Hepatocyte (in vitro differentiated cells): ENCODE measurements at places on chromosomes 7 and 10. TPM values are rescaled to one million over a fixed set of nuclear protein-coding genes. Genes with fewer than 3 reads are reported as not detected.

The NSMCE4A gene
- polyA plus RNA-seq, result 44.5 and 51.0 TPM in 2 replicates

The ANKRD61 gene
- 0.33 and 0.81 TPM in 2 replicates for polyA plus RNA-seq

The MAT1A gene
- polyA plus RNA-seq, result 20.1 and 38.3 TPM in 2 replicates

The CTAGE4 gene
- 2.2 and 2.3 TPM in 2 replicates for polyA plus RNA-seq

The TFR2 gene
- 11.1 and 16.8 TPM in 2 replicates for polyA plus RNA-seq

The LGI1 gene
- 0.21 and 0.56 TPM in 2 replicates for polyA plus RNA-seq

The NPTX2 gene
- polyA plus RNA-seq, result 2.2 and 5.5 TPM in 2 replicates

The ACHE gene
- polyA plus RNA-seq, result 16.3 and 18.3 TPM in 2 replicates

The SLC29A3 gene
- 11.3 and 12.0 TPM in 2 replicates for polyA plus RNA-seq

The NKX1-2 gene
- 0.22 and 0.64 TPM in 2 replicates for polyA plus RNA-seq

GRCh38 chr10:35456153-35456720 lies 119.9 kb downstream of the CCNY start:
- no peak for DNase-seq

- no peak for DNase-seq
Measured at GRCh38 chr7:92647011-92647625, 56.9 kb upstream of the FAM133B start.

- DNase-seq, result no peak
Measured at GRCh38 chr7:124652237-124652636, 113.4 kb downstream of the GPR37 start.

GRCh38 chr7:28853834-28854749 lies 104.0 kb downstream of the TRIL start:
- peak; percentile 85 for DNase-seq

GRCh38 chr7:117401293-117402002 lies 25.8 kb downstream of the ASZ1 start:
- DNase-seq, result no peak

DNA sequence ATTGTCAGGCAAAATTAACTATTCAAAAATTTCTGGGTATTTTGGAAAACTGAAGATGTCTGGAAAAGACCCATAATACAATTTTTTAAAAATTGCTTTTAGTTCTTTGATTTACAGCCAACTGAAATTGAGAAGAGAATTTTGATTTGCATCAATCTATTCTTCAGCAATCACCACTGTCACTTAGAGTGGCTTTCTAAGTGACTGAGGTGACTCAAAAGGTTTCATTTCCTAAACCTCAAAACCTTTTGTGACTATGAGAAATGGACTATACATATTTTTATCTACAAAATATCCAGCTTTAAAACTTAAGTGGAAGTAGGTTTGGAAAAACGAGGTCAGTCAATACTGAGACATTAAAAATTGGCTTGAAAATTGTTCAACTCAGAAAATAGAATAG lies 60.0 kb downstream of the ENO4 start:
- no peak for DNase-seq

DNA sequence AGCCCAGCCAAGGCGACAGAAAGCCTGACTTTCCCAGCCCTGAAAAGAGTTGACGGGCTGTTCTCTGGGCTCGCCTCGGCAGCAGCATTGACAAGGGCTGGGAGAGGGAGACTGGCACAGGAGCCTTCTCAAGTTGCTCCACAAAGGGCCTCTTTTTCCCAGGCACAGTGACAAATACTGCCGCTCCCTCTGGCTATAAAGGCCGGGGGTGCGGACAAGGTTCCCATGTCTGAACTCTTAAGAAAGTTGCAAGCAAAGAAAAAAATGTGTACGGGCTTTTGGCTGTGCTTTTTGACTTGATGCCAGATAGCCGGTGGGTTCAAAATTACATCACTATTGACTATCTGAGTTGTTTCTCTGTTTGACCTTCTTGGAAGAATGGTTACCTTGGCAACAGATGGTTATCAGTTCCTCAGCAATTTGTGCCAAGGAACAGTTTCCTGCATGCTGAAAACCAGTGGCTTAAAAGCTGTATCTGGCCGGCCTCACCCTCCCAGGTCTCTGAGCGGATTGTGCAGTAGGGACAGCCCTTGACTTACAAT lies 115.9 kb upstream of the EEPD1 start:
- peak; percentile 83 for DNase-seq

- peak; percentile 59 for DNase-seq
Measured at GRCh38 chr7:19982841-19983835, 209.7 kb upstream of the TMEM196 start.

GRCh38 chr10:67669978-67670377 lies 26.0 kb downstream of the CTNNA3 start:
- DNase-seq, result no peak

DNA sequence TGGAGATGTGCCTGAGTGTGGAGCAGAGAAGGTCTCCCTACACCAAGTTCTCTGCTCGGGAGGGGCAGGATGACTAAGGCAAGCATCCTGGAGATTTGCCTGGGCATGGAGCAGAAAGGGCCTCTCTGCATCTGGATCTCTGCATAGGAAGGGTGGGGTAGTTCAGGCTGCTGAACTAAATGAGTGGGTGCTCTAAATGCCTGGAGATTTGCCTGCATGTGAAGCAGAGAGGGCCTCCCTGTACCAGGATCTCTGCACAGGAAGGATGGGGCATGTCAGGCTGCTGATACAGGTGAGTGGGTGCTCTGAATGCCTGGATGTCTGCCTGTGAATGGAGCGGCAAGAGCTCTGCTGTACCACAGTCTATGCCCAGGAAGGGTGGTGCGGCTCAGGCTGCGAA lies 680.7 kb downstream of the SUGCT start:
- no peak for DNase-seq

DNA sequence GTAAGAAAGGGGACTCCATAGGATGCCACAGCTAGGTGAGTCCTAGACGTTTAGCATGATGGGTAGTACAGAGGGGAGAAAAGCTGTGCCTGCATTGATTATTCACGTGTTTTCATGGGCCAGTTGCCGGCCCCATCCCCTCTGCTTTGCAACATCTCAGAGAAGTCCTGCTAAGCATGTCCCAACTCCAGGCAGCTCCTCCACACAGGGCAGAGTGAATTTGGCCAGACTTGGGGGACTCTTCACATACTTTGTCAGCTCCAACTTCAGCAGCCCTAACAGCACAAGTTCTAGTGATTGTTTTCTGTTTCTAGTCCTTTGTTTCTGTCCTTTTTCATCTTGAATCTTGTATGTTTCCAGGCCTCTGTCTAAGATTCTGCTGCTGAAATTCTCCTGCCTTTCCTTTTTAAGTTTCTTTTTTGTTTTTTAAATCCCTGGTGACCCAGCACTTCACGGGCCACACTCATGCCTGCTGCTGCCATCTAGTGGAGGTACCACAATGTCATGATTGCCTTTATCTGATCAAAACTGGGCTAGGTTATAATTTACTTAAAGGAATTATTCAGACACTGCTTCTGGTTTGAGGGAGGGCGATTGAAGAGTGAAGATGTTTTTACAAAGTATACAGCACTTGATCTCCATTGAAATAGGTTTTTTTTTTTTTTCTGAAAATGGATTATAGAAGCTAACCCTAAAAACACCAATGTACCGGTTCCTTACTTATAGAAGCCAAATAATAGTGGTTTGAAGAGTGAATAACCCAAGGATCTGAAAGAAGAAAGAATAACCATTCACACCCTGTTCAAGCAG lies 276.9 kb downstream of the CSTF2T start:
- DNase-seq, result peak; percentile 71

DNA sequence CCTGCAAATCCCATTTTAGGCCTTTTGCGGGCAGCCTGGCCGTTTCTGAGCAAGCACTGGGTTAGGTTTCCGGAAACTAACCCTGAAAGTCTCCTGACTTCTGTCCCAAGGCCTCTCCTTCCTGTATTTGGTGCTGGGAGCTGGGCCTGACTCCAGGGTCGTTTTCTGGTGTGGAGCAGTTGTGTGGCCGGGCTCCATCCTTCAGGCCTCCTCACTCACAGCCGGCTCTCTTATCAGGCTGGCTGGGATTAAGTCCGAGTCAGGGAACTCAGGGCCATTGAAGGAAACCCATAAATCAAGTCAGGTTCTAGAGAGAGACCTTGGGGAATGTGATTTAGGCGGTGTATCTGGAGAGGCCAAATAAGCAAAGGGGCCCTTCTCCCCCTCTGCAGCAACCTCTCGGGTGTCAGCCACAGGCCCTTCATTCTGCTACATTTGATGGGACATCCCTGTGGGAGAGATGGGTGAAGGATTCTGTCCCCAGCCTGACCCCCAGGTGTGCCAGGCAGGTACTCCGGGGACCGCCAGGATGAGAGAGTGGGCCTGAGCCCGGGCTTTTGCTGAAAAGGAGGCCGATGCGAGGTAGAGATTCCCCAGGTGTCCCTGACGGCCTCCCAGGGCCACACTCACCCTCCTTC lies 3.3 kb downstream of the GATA3 start:
- DNase-seq, result peak; percentile 22

DNA sequence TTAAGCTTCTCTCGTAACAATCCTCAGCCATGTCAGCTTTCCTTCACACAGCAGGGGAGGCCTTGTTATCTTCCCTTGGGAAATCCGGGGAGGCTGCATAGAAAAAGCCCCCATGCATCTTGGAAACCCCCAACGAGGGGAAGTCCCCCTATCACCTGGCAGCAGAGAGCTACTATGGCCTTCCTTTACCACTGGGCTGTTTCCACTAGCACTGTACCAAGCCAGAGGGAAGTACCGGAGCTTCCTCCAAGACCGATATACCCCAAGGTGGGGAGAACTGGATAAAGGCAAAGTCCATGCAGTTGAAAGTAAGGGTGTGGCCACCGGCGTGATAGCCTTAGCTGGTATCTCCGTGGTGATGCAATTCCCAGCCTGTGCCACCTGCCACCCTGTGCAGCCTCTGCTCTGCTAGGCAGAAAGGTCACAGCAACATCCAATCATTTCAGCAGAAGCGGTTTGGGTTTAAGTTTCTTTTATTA lies 4.4 kb upstream of the CLIP2 start:
- peak; percentile 82 for DNase-seq

DNA sequence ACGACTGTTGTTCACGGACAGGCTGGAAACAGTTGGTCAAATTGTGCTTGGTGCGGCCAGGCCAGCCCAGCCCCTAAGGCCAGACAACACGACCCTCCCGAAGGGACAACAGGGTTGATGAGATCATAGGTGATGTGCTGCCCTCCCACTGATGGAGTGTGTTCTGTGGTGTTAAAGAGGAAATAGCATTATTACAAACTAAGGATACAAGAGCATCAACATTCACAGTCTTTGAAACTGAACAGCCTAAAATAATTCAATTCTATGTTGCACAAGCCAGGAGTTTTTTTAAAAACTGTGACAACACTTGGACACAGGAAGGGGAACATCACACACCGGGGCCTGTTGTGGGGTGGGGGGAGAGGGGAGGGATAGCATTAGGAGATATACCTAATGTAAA lies 87.6 kb downstream of the FAM53B start:
- no peak for DNase-seq

DNA sequence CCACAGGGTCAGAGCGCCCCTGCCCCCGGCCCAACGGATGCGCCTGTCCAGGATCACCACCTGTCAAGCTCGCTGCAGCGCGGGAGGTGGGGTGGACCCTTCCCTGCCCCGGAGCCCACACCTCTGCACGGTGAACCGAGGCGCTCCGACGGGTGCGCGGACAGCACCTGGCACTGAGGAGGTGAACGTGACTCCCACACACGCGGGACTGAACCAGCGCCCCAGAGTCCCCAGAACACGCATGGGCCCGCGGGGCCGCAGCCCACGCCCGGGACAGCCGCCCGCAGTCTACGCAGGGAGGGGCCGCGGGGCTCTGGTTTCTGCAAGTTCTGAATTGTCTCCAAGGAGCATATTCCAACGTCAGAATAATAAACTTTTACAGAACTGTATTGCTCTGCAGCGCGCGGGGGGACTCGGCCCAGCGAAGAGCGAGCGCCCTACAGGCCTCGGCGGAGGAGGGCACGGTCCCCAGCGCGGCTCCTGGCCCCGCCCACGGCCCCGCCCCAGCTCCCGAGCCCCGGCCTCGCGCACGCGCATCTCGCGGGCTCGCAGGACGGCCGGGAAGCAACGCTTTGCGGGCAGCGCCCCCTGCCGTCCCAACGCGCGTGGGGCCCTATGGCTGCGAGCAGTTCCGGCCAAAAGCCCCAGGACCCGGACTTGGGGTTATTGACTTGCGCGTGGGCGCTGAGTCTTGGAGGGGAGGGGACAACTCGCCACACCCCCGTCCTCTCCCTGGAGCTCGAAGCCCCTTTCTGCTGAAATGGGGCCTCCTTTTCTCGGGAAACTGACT lies 29.7 kb downstream of the OAT start:
- DNase-seq, result peak; percentile 97

DNA sequence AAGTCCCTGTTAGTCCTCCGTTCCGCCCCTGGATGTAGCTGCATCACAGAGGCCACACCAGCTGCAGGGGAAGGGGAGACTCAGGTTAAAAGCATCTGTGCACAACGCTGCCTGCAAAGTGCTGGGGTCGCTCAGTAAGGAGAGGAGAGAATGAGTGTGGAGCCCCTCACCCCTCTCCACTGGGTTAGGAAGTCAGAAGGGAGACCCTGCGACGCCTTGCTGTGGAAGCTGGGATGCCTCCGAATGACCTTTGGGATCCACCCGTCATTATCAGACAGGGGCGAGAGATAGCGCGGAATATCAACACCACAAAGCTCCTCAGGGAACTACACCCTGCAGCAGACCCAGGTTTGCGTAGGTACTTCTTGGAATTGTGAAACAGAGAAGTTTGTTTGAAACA lies 167.7 kb upstream of the SHH start:
- DNase-seq, result no peak

- DNase-seq, result no peak
Measured at GRCh38 chr7:156218544-156219306, 406.5 kb upstream of the SHH start.

DNA sequence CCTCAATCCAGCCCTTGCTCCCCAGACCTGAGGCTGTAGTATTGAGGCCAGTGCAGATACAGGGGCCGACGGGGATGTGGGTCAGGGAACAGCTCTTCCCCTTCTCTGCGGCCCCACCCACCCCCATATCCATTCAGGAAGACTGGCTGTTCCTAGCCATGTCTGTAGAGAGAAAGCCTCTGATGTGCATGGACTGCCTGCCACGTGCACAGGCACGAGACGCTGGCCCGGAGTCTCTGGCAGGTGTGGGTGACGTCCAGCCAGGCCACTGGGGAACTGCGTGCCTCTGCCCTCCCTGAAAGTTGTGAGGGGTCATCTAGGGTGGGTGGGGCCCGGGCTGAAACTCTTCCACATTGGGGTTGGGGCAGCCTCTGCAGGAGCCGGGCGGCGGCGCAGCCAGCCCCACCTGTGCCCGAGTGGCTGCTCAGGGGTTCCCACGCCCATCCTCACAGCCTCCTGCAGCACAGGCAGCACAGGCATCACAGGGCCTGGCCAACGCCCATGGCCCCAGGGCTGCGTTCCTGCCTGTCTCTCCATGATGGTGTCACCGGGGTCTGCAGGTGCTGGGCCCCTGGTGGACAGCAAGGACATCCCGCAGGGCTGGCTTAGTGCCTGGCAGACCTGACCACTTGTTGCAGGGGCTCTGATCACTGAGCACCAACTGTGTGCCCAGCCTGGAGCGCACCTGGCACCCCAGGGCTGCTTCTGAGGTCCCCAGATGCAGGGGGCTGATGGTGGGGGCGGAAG lies 27.5 kb downstream of the MICALL2 start:
- no peak for DNase-seq

- DNase-seq, result no peak
Measured at GRCh38 chr10:43251419-43252165, 15.3 kb downstream of the RASGEF1A start.

- DNase-seq, result no peak
Measured at GRCh38 chr7:3207387-3207902, 93.6 kb upstream of the SDK1 start.
